ENCODE measurements at places on chromosomes 1 and 21.

- no peak for DNase-seq
Measured at GRCh38 chr1:76939050-76939816, 72.0 kb downstream of the ST6GALNAC5 start.

DNA sequence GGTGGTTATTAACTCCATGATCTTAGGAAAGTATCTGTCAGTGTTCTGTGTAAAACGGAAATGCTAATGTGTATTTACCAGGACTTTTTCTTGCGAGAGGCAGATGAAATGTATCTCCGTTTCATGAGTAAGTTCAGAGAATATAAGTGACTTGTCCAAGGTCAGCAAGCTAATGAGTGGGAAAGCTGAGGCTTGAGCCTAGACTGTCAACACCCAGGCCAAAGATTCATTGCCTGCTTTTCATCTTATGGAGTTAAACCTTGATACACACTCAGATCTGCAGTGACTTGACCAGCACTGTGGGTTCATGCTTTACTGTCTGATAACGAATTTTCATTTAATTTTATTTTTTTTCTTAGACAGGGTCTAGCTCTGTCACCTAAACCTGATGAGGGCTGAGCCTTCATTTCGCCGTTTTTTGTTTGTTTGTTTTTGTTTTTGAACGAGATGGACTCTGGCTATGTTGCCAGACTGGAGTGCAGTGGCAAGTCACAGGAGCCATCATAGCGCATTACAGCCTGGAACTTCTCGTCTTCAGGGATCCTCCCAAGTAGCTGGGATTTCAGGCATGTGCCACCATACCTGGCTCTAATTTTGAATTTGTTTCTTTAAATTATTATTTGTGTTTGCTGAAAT, 918 bp upstream of the JTB start:
- no peak for DNase-seq

DNA sequence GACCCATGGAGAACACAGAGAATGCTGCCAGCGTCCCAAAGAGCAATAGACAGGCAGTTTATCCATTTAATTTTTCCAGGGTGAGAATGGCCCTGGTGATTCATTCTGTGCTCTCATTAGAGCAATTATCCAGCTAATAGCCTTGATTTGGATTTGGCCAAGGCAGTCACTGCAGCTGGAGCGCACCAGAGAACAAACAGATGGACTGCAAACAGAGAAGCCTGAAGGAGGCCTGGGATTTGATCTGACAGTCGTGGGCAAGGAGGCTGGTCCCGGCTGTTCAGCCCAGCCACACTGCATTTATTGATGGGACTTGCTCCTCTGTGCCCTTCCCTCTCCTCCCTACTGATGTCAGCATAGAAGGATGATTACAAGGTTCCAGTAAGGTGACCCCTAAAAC, 353.9 kb upstream of the C1orf174 start:
- DNase-seq: no peak

DNA sequence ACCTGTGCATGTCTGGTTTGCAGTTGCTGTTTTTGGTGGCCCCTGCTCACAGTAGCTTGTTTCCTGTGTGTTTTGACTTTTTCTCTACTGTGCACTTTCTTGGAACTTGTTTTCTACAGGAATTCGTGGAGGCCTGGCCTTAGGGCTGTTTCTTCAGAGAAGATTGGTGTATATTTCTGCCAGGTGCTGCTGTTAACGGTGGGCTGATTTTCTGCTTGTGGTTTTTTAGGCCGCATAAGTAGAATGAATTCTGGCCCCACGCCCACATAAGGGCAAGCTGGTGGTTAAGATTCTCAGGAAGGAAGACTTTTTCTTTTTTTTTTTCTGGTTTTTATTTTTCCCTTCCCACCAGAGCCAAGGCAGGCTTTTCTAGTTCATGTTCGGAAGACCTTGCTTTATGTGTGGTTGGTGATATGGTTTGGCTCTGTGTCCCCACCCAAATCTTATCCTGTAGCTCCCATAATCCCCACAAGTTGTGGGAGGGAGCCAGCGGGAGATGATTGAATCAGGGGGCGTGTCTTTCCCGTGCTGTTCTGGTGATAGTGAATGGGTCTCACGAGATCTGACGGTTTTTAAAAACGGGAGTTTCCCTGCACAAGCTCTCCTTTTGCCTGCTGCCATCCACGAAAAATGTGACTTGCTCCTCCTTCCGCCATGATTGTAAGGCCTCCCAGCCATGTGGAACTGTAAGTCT, 71.5 kb upstream of the DISP3 start:
- no peak for DNase-seq

DNA sequence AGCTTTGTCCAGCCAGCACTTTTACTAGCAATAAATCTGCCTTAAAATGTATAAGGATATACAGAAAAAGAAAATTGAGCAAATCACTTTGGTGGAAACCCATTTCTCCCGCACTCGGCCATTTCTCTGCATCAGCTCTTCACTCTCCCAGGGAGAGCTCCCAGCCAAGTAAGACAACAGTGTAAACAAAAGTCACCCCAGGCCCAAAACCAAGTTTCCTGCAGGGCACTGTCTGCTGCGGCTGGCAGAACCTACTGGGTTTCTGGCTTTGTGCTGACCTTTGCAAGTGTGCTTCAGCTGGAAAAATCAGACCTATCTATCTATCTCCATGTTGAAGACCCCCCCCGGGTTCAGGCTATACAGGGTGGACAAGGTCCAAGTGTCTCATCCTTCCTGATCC, 476.7 kb upstream of the CAMK1G start:
- no peak for DNase-seq

Measured in putamen (tissue), 1 donor.